ENCODE measurements at places on chromosomes 2 and 18. TPM values are rescaled to one million over a fixed set of nuclear protein-coding genes. Genes with fewer than 3 reads are reported as not detected.

GRCh38 chr2:129730979-129731378 lies 248.5 kb upstream of the RAB6C start:
- DNase-seq: no peak

DNA sequence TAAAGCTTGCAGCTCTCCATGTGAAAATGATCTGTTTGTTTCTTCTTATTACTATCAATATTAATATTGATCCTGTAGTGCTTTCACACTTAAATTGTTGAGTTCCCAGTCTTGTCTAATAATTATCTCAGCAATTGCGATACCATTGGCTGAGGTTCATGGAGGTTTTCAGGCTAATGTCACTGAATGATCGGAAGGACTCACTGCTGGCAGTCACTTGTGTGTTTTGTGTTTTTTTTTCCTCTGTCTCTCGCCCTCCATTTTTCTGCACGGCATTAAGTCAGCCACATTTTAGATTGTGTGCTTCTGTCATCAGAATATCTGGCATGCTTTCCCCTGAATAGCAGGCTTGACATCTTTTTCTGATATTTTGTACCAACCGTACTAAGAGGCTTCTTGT lies 43.7 kb downstream of the AGAP1 start:
- no peak for DNase-seq

CD207 gene
- not detected for total RNA-seq

GRCh38 chr2:240235811-240236210 lies 95.4 kb upstream of the OTOS start:
- no peak for DNase-seq

DNA sequence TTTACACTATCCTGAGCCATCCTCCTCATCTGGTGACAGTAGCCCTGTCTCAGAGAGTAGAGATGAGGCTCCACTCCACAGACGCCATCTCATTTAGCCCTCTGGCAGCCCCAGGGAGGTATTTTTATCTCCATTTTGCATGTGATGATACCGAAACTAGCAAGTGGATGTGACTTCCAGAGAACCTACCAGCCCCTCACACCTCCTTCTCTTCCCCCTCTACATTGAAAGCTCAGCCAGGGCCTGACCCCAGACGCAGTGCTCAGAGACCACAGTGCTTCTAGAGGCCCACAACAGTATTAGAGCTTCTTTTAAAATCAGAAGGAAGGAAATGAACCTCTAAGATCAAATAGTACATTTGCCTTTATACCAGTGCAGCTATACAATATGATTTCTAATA lies 8.3 kb downstream of the GYPC start:
- DNase-seq: no peak

Measured in left colon (tissue), 2 donors.